GM12864 (cell line): ENCODE measurements at places on chromosomes 1 and 21.

- DNase-seq, result no peak
These were observed 24.4 kb upstream of the DYRK1A start for GRCh38 chr21:37342046-37342632.

GRCh38 chr21:17466166-17466565, 46.7 kb upstream of the CXADR start:
- DNase-seq, result no peak

DNA sequence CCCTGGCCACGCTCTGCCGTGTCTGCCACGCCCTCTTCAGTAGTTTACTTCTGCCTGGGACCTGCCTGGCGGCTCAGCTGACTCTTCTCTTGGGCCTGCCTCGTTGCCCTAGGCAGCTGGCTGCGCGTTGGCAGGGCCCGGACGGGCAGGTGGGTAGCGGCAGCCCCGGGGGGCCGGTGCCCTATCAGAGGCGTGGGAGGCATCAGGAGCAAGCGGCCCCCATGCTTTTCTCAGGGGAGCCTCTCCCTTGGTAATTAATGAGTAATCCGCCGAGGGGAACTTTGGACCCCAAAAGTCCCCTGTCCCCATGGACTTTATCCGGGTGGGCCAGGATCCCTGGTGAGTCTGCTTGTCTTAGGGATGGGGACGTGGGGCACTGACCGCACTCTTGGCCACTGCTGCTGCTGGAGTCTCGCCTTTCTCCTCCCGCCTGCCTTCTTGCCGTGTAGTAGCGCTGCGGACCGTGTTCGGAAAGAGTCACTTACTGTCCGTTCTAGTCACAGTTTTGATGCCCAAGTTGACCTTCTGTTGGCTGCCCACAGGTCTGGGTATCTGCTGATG, 22.7 kb downstream of the SKI start:
- DNase-seq, result no peak

- DNase-seq, result no peak
These were observed 77.4 kb upstream of the CLDN14 start for GRCh38 chr21:36557316-36557715.

DNA sequence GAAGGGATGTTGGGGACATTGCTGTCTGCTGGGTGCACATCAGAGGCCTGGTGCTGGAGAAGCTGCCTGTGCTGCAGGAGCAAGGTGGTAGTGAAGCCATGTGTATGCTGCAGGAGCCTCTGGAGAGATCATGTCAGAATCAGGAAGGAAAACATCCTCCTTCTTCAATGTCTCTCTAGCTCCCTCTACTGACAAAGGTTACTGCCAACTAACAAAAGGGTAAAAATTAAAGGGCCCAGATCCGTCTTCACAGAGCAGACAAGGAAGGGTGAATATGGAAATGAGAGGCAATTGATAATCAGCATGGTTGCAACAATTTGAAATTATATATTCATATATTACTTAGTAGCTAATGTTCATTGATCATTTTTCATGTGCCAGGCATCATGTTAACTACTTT, 32.2 kb downstream of the FAM177B start:
- no peak for DNase-seq

- DNase-seq, result no peak
These were observed 709.7 kb downstream of the PTPRU start for GRCh38 chr1:29946057-29946456.

DNA sequence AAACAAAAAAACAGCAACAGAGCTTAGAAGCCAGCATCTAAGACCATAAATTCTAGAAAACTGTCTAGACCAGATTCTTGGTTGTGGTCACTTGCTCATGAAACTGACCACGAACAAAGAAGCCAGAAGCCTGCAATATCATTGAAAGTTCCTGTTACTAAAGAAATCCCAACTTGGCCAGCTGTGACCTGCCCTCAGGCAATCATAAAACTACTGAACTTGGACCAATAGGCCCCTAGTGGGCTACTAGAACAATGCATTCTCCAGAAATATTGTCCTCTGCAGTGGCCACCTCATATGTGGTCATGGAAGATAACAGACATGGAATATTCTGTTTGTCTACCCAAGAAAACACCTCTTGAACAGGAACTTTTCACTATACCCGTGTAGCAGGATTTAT, 87.7 kb downstream of the SPATA17 start:
- no peak for DNase-seq

DNA sequence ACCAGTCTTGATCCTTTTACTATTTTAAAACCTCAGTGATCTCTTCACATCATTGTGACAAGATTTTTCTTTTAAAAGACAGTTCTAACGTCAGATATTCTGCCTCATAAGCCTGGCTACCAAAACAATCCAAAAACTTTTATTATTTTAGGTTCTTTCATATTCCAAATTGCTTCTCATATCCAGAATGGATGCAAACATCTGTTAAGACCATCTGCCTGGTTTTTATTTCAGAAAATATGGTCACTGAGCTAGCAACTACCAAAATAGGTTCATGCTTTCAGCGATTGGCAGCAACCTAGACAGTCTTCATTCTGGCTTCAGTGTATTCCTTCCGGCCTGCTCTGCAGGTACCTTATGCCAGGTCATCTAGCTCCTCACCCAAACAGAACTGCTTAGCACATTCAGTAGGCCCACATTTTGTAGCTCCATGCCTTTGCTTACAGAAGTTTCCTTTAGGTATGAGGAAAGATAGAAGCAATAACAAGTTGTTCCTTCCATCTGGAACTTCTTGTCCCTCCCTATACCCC, 59.0 kb upstream of the CACYBP start:
- no peak for DNase-seq

GRCh38 chr1:62068416-62068843, 126.2 kb upstream of the L1TD1 start:
- no peak for DNase-seq

DNA sequence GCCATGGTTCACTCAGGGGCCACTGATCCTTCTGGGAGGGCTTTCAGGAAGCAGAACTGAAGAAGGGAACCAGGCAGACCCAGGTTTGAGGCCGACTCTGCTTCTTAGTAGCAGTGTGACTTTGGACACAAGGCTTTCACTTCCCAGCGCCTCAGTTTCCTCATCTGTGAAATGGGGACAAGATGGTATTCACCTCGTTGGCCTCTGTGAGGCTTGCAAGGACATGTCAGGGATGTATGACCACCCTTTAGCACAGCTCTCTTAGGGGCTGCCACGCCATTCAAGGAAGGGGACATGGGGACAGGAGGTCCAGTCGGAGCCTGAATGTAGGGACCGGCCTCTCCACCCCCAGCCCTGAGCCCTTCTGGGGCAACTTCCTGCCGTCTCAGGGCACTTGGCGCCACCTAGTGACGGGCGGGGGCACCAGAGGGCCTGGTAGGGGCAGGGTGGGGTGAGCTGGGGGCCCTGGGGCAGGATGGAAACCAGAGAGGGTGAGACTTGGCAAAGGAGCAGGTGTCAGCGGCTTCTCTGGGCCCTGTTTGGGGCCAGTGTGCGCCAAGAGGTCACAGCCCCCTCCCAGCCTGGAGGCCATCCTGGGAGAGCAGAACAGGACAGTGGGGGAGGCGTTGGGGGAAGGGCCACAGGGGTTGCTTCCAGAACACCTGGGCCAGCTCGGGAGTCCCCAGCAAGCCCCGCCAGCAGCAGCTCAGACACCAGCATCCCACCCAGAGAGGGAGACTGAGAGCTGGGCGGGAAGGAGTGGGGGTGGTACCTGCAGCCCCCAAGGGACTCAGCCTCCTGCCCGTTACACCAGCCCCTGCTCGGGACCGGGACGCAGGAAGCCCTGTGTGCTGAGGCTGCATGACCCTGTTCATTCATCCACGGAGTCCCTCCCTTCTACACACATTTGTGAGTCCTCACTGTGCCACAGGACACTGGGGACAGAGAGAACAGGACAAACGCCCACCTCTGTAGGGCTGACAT, 102.5 kb upstream of the TARDBP start:
- no peak for DNase-seq
